Fibroblast of mammary gland (primary cell): ENCODE measurements at places on chromosomes 5 and 9.

DNA sequence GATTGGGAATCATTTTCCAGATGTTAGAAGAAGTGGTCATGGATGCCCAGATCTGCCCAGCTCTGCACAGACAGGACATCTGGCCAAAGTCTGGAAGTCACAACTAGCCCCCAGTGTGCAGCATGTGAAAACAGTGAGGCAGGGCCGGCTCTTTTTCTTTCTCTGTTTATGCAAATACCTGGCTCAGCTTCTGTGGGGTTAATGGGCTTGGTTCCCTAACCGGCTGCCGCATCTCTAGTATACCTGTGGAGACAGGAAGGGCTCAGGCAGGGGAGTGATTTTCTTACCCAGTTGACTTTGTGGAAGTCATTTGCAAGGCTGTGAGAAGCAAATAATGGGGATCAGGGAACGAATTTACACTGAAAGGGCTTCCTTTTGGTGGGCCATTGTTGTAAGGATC is 254.8 kb upstream of the PANK3 start:
- DNase-seq, result no peak

GRCh38 chr5:56060276-56061110 is 65.7 kb upstream of the IL6ST start:
- DNase-seq, result no peak

DNA sequence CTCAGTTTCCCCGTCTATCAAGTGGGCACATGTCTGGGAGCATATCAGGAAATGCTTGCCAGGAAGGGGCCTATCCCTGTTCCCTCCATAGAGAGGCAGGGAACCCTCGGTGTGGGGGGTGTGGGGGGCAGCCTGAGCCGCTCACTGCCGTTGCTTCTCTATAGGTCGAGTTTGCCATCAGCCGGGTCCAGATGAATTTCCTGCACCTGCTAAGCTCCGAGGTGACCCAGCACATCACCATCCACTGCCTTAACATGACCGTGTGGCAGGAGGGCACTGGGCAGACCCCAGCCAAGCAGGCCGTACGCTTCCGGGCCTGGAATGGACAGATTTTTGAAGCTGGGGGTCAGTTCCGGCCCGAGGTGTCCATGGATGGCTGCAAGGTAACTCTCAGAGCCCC is 13.8 kb upstream of the ORM1 start:
- no peak for DNase-seq

DNA sequence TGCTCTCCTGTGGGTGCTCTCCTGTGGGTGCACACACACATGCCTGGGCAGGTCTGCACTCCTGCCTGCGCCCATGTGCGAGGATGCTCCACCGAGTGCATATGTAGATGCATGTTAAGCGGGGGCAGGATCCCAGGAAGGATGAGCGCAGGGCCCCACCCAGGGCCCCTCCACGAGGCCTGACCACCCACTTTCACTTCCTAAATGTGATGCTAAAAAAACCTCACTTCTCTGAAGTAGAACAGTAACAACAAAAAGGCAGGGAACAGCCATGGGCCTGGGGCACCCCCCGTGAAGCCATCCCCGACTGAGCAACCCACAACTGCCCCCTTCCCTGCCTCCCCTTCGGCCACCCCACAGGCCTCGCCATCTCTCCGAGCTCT is 48.2 kb upstream of the SARDH start:
- no peak for DNase-seq

DNA sequence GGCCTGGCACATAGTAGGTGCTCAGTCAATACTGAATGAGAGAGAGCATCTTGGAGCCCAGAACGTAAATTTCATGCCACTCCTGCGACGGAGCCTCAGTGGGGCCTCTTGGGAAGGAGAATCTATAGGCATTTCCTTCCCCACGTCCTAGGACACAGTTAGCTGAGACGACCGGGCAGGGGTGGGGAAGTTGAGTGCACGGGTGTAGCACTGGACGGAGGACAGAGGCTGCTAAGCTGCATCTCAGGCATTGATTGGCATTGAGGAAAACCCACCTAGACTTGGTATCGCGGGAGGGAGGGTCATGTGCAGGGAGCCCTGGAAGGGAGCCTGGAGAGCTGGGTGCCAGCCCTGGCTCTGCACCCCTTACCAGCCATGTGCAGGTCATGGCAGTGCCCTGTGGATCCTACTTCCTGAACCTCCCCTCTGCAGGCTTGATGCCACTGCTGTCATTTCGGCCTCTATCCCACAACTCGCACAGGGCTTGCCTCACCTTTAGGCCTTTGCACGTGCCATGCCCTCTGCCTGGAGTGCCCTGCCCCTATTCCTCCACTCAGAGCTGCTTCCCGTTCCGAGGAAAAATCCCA is 25.6 kb downstream of the NEK6 start:
- no peak for DNase-seq

- no peak for DNase-seq
Measured at GRCh38 chr5:81817980-81818379, 67.1 kb upstream of the SSBP2 start.
